Stimulated activated CD4-positive, alpha-beta T cell treated with anti-CD3 and anti-CD28 coated beads, Interleukin-12 subunit alpha, Interleukin-12 subunit beta, amount 100 ng/mL, for 4 hours (primary cell): ENCODE measurements at places on chromosomes 11 and 22.

DNA sequence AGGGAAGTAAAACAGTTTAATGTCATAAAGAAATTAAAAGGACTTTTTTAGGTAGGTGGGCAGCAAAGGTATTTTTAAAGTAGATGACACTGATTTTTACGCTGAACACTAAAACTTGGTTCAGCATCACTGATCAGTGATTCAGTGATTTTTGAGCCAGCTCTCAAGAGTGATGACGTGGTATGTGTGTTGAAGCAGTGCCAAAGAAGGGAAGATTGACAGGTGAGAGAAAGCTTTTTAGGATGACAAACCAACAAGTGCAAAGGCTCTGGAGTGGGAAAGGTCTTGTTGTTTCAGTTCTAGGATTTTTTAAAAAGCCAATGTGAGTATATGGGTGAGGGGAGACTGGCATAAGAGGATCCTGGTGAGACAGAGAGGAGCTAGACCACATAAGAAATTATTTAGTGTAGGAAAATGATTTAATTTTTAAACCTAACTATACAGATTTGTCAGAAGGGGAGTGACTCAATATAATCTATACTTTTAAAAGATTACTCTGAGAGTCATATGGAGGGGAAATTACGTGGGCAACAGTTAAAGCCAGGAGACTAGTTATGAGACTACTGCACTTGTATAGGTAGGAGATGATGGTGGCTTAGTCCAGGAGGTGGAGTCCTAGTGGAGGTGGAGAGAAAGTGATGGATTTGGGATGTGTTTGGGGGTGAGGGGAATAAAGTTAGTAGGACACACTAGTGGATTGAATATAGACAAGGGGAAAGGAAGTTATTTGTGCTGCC, 17.6 kb upstream of the CALCB start:
- DNase-seq = no peak

GRCh38 chr22:39175353-39176142, 23.1 kb upstream of the CBX7 start:
- no peak for DNase-seq

DNA sequence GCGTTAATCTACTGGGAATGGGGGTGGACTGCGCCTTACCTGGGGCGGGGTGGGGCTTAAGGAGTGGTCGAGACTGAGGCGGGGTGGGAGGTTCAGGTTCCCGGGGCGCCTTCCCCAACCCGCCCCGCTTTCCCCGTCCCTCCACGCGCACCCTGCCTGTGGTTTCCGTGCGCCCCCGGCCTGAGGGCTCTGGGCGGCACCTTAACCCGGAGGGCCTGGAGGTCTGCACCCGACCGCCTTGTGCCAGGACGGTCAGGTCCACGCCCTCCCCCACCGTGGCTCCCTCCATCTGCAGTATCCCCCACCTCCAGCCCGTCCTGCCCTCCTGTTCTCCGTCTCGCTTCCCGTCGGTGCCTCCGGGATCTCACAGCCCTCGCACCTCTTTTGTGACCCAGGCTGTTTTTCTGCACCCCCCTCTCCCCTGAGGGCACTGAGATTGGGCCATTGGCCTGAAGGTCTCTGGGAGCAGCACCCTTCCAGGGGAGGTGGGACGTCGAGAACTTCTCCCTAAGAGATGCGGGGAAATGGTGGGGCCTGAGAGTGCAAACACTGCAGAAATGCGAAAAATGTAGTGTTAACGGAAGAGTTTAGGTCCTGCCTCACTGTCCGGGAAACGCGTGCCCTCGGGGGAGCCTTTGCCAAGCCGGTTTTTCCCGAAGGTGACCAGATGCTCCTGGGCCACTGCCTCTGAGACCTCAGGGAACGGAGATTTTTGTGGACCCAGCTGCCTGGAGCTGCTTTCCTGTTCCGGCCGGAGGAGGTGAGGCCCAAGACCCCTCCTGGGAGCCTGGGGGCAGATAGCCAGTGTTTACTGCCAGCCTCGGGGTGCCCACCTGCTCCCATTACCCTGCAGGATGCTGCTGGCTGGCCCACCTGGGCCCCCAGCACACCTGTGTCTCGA, 1.2 kb upstream of the ASCL2 start:
- DNase-seq = no peak

DNA sequence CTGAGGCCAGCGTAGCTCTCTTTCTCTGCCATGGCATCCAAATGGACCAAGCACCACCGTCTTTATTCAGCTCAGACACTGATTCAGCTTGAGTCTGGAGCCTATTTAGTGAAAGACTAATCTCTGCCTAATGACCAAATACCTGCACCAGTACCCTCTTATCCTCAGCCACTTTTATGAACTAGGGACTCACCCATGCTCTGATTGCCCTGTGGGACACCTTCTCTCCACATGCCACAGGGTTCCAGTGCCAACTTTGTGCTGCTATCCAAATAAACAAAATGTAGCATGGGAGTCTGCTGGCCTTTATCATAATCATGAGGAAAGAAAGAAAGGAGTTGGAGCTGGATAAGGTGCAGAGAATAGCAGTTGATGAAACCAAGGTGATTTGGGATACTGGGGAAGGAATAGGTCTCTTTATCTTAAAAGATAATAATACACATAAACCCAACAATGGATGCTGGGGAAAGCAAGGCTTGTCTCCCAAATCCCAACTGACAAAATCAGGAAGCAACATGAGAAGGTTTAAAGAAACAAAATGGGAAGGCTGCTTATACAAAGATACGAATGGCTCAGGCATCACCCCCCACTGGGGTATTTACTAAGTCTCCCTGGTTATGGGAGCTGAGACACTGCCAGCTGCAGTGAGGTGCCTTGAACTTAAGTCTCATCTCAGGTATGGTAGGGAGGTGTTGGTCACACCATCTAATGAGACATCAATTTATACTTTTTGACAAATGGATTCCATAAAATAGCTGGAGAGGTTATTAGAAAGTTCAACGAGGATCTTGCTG, 63.3 kb downstream of the SYT9 start:
- no peak for DNase-seq

DNA sequence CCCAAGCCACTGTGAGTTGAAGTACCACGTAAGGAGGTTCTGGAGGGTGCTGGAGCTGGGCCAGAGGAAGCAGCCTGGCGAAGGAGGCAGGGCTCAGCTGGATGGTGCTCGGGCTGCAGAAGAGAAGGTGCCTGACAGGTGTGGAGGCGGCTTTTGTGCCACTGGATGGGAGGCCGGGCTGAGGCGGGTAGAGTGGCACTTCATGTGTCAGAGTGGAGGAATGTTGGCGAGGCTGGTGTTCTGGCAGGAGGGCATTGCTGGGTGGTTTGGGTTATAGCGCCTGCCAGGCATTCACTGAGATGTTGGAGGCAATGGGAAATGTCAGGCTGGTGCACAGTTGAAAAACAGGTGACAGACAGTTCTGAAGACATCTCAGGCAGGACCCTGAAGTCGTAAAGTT, 24.2 kb downstream of the UBE2L3 start:
- DNase-seq = no peak

DNA sequence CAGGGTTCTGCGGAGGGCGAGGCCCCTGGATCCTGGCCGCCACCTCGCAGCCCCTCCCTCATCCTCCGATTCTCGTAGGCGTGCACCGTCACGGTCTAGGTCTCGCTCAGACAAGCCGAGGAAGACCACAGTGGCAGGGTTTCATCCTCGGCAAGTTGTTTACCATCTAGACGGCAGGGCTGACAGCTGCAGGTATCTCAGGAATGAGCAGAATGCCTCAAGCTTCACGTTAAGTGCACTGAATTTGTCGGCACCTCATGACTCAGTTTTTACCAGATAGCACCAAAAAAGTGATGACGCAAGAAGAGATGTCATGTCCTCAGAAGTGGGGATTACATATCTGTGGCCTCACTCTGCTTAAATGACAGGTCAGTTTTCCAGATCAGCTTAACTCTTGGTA, 35.1 kb downstream of the WT1 start:
- DNase-seq = no peak

DNA sequence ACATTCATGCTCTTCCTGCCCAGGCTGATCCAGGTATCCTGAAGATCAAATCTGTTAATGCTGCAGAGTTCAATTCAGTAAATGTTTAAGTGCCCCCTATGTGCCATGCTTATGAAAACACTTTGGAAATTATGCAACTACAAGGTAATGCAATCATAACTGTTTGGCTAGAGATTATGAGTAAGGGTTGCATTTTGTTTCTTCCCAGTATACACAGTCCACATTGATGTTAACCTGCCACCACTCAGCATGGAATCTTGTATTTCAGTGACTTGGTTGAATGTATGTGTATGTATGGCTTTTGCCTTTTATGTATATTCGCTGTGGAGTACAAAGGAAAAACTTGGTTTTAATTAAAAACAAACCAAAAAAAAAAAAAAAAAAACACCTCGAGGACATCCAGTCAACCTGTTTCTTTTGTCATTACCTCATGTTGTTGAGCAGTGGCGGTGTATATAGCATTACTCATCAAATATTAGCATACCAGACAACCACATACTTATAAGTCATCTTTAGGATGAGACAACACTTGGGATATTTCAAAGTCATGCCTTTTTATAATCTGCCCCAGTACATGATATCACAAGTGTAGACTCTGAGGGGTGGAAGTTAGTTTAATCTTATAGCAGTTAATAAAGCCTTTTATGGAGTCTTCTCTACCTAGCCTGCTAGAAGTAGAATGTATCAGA, 86.1 kb upstream of the HORMAD2 start:
- no peak for DNase-seq

- DNase-seq = no peak
These were observed 282.9 kb downstream of the LUZP2 start for GRCh38 chr11:24779791-24780190.

DNA sequence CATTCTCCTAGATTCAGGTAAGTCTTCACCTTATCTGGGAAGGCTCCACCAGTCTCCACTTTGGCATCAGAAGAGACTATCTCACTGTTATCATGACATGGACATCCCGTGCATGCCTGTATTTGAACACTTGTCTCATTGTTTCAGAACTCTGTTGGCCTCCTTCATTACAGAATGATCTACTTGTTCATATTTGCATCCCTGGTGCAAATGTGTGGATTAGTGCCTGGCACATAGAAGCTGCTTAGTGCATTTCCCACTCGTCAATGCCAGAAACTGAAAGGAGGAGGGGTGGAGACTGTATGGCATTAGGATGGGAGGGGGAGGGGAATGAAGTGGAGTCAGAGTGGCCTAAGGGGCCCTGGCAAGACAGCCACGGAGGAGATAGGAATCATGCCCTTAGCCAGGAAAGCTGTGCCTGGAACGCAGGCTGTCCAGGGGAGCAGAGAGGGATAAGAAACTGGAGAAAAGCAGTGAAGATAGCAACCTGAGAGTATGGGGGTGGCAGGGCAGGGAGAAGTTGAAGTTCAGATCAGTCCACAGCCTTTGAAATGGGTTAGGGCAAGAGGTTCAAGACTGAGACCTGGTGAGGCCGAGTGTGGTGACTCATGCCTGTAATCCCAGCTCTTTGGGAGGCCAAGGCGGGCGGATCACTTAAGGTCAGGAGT, 53.8 kb upstream of the CAPRIN1 start:
- no peak for DNase-seq

DNA sequence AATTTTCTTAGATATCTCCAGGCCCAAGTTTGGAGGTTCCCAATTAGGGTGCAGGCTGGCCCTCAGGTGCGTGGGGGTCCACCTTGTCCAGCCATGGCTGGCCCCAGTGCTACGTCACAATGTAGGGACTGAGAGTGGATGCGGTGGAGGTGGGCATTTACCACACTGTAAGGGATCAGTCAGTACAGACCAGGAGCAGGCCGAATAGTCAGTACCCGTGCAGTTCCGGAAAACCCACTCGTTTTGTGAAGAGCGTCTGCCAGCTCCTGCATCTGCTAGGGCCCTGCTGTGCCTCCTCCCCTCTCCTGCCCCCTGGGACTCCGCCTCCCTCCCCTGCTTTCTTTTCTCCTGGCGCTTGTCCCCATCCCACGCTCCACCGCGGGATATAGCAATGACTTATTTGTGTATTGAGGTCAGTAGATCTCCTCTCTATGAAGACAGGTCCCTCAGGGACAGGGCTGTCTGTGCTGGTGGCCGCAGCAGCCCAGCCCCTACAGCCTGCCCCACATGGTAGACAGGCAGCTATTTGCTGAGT, 50.4 kb upstream of the SEPTIN5 start:
- DNase-seq = no peak

DNA sequence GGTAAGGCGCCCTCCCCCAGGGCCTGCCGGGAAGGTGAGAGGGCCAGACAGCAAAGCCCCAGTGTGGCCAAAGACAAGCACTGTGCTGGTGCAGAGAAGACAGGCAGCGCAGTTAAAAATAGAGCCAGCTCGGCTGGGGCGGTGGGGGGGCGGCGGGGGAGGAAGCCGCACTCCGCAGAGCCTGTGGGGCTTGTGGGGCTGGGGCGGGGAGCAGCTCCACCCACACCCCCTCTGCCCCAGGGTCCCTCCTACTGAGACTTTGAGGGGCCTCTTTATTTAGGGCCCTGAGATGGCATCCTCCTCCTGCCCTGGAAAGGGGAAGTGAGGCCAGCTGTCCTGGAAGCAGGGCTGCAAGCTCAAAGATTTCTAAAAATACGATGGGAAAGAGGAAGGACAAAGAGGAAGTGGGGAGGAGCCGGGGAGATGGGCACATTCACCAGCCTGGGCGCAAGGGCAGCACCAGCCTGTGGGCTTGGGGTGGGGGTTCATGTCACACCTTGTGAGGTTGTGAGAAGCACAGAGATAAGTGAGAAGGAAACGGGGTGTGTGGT, 2.6 kb downstream of the CYTH4 start:
- no peak for DNase-seq
